ENCODE measurements at places on chromosomes 7 and 10.

DNA sequence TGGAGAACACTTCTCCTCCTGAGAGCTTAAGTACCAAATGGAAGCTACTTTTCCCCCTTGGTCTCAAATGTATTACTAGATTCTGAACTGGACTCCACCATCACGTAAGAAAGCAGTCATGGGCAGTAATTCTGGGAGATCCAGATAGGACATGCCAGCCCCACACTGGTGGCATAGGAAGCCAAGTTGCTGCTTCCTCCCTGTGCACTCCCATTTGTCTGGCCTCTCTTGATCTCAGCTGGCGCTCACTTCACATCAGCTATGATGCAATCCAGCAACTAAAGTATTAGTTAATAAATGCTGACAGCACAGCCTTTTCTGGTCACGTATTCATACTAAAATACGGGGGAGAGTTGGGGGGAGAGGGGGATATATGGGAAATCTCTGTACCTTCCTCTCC lies 3.4 kb upstream of the IL6 start:
- DNase-seq = no peak

- DNase-seq = no peak
Measured at GRCh38 chr7:140281960-140282359, 105.2 kb upstream of the KDM7A start.

GRCh38 chr7:4267341-4268039 lies 414.6 kb upstream of the FOXK1 start:
- DNase-seq = no peak

- no peak for DNase-seq
Measured at GRCh38 chr7:128082431-128082830, 51.2 kb upstream of the LRRC4 start.

GRCh38 chr7:55073051-55073511 lies 54.3 kb downstream of the EGFR start:
- DNase-seq = no peak

- DNase-seq = no peak
Measured at GRCh38 chr10:75040576-75040975, 70.9 kb upstream of the SAMD8 start.

GRCh38 chr7:135994466-135995205 lies 17.5 kb upstream of the MTPN start:
- no peak for DNase-seq

GRCh38 chr10:103193820-103194529 lies 903 bp upstream of the NT5C2 start:
- no peak for DNase-seq

- DNase-seq = no peak
Measured at GRCh38 chr10:106957823-106958588, 206.5 kb downstream of the SORCS1 start.

DNA sequence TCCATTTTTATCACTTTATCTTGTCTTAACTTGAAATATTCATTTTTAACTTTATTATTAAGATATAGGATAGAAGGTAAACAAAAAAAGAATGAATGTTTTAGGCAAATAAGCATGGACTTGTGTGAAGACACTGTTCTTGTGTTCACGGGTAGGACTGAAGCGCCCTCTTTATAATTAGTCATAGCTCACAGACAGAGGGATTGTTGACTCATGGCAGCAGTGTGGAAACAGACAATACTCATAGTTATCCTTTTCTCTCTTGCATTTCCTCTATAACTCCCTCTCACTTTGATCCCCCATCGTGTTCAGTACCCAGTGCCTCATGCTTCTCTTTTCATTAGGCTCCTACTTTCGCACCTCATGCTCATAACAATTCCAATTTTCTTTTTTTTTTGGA lies 731.8 kb downstream of the PHTF2 start:
- no peak for DNase-seq

DNA sequence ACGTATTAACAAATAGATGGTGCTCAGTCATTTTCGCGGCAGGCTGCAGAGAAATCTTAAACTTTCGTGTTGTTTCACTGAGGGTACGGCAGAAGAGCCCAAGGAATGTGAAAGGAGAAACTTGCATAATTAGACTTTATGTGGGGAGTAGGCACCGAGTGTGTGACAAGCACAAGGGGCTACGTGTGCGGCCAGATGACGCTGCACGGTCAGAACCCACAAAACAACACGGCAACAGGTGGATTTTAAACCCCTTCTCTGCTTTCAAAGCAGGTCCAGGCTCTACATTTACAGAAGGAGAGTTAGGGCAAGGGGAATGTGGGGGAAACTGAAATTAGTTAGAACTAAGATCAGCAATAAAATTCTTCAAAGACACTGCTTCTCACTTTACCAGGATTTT lies 392 bp upstream of the UCN3 start:
- no peak for DNase-seq

DNA sequence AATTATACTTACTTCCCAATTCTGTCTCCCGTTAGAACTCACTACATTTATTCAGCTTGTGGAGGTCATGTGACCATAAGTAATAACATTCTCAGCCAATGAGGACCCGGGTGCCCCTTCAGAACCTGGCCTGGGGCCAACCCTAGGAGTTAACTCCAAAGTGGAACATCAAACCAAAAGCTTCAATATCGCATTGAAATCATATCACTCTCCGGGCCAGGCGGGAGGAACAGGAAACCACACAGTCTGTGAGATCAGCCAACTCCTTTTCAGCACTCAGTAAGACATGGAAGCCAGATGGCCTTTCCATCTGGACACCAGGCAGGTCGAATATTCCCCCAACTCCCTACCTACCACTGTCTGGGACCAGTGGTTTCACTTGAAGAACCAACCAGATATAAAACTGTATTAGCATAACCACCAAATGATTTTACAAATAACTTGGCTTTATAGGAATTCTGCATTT lies 5.5 kb downstream of the CREB3L2 start:
- no peak for DNase-seq

DNA sequence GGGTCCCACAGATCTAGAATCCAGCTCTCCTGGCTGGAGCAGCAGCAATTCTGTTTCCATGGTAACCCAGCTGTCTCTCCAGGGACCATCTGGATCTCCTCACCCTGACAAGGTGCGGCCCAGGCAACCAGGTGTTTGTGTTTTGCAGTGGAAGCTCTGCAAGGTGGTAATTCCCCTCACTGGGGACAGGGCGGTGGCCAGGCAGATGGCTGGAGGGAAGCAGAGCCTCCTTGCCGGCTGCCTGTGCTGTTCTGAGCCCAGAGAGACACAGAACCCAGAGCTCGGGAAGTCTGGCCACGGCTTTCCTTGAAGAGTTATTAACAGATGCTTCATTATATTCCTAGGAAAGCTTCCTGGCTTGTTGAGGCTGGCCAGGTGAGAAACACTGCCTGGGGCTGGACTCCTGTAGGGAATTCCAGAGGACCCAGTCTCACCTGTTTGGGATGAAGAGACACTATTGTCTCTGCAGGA lies 118.2 kb upstream of the PPIF start:
- DNase-seq = no peak

Data from stimulated activated CD4-positive, alpha-beta T cell treated with anti-CD3 and anti-CD28 coated beads, Interleukin-1b, Interleukin-23, amount 100 ng/mL, for 24 hours (primary cell).